ENCODE measurements at places on chromosomes 12 and 14.

DNA sequence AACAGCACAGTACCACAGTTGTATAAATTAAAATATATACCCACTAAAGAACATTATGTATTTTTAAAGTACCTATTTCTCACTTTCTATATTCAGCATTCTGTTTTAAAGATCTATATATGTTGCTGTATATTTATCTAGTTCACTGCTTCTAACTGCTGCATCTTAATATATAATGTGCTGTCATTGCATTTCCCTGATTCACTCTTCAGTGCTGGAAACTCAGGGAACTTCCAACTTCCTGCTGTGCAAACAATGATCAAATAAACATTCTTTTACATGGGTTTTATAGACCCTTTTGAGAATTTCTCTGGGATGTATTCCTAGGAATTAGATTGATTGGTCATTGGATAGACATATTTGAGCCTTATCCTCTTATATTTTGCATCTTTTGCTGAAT is 379.1 kb downstream of the APAF1 start:
- no peak for DNase-seq

DNA sequence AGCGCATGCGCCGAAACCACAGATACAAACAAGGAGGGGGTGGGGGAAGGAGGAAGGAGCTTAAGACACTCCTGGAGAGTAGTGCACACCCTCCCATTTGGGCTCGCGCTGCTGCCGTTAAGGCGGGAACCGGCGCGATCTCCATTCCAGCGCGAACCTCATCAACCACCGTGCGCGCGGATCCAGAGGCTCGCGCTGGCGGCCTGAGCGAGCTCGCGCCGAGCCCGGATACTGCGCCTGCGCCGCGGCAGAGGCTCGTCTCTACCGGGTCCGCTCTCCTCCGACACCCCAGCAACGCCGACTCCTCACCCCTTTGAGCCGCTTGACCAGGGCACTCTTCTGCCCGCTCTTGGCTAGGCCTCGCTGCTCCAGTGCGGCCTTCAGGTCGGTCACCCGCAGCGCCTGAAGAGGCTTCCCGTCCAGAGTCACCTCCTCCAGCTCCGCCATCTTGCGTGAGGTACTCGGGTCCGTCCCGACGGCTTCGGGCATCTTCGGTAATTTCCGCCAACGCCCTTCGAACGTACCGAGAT is at the start of gene ACIN1:
Gene ACIN1, minus strand, starts transcription at position 471 of the 530 bp plus-strand sequence. Its CDS starts 24 bp downstream, at position 447.
- DNase-seq = no peak

- no peak for DNase-seq
Measured at GRCh38 chr12:27284751-27285150, 40.7 kb downstream of the STK38L start.

- DNase-seq = no peak
Measured at GRCh38 chr12:96861656-96862055, 45.4 kb upstream of the NEDD1 start.

DNA sequence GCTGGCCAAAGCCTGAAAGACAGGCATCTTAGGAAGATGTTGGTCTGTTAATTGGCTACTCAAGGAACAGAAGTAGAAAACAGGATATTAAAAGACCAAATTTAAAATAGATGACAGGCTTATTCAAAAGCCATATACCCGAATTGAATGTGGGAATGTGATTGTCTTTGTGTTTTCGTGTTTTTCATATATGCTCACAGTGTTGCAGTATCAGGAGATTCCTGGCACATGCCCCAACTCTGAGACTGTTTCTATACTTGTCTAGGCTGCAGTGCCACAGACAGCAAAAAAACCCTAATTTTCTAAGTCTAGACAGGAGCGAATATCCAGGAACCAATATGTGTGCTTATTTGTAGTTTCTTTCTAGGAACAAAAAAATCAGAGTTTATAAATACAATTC is 57.4 kb upstream of the KRR1 start:
- DNase-seq = no peak

DNA sequence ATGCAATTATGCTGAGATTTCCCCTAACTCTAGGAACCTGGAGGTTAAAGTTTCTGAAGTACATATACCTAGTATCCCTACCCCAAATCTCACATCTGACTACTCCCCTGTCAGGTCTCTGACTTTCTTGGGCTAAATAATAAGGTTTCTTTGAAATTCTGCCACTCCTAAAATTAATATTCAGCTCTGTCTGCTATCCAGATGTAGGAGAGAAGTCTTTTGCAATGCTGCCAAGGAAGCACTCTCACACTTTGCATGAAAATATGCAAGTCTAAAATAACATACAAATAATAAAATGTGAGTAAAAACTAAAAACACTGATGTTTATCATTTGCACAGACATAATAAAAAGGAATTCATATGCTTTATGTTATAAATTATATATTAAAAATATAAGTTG is 196.9 kb upstream of the LRFN5 start:
- DNase-seq = no peak

DNA sequence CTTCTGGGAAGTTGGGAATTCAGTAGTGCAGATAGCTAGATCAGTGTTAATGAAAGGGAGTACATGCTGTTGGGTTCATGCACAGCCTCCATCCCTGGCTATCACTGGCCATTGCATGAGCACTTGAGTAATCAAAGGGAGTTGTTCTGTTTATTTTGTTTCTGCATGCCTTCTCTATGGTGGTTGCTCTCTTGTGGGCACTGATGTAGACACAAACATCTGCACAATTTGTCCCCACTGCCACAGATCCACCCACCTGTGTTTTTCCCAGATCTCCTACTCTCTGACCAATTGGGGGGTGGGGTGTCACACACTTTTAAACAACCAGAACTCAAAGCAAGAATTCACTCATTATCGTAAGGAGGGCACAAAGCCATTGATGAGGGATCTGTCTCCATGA is 89.7 kb upstream of the DHRS4 start:
- DNase-seq = no peak

DNA sequence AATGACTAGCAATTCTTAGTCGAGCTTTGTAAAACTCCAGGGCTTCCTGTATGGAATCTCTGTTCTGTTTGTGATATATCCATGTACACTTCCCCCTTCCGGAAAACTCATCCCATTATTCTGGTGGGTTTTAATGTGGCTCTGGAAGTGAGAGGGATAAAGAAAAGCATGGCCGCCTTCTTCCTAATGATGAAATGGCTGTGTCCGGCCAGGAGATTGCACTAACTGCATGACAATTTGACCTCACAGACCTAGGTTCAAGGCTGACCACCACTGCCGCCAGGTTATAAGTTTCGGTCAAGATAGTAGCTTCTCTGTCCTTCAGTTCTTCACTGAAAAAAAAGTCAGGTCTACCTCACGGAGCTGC is 41.0 kb upstream of the NPAS3 start:
- no peak for DNase-seq

- DNase-seq = no peak
Measured at GRCh38 chr14:53380867-53381225, 227.7 kb upstream of the DDHD1 start.

DNA sequence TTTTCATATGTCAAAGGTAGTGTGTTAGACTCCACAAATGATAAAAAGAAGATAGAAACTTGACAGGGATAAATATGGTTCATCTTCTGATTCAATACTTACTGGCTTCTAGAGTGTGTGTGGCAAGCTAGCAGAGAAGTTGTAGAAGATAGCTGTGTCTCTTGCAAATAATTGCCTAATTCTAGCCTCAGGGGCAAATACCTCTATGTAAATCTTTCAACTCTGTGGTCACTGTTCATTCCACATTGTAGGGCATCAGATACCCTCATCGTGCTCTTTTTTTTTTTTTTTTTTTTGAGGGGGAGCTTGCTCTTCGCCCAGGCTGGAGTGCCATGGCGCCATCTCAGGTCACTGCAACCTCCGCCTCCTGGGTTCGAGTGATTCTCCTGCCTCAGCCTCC is 1.7 kb downstream of the OLR1 start:
- DNase-seq = no peak

DNA sequence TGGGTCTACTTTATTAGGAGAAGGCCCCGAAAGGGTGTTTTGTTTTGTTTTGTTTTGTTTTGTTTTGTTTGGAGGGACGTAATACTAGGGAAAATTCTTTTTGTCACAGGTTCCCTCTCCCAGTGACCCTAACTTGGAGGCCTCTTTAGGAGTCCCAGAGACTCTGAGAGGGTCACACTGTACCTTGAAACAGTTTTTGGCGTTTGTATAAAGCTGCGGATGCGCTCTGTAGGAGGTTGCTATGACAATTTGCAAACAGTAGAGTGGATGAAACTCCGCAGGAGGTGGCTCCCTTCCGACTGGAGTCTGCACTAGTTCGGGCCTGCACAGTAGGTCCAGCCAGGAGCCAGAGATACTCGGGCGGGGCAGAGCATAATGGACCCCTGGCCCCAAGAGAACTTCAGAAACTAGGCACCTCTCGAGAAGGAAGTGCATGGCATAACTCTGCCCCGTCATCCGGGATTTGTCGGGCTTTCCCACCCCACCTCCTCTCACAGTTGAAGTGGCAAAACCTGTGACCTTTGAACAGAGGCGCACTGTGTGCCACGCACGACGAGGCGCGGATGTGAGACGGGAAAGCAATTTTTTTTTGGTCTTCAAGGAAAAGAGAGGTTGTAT is 1.3 kb upstream of the DYRK2 start:
- no peak for DNase-seq

DNA sequence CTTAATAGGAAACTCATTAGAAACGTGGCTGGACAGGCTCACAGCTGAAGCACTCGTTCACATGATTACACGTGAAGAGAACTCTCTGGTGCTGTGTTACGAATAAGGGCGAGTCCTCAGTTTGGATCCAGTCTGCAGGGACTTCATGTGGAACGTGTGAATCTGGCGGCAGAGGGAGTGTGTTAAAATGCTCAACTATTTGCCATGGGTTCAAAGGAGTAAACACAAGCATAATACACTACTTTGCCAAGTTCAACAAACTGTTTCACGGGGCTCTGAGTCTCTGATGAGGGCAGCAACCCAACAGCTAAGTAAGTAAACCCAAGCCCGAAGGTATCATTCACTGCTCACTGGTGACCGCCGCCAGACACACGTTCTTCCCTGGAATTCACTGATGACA is 42.4 kb downstream of the NUAK1 start:
- no peak for DNase-seq

- DNase-seq = no peak
Measured at GRCh38 chr12:44053549-44054127, 217.8 kb downstream of the TMEM117 start.

DNA sequence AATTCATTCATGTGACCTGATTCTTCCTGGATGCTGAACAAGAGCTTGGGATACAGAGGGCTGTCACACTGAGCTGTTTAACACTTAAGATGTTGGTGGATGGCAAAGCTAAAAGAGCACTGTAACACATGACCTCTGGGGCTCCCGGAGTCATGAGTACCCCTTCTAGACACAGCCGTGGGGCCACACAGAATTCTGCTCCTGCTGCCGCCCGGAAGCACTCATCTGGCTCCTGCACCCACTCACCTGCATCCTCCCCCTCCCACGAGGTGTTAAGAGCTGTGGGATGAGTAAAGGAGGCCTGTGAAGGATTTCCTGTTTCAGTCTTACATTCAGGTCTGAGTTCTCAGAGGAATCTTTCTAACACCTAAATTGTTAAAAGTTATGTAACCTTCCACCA is 78.0 kb upstream of the SSTR1 start:
- no peak for DNase-seq

DNA sequence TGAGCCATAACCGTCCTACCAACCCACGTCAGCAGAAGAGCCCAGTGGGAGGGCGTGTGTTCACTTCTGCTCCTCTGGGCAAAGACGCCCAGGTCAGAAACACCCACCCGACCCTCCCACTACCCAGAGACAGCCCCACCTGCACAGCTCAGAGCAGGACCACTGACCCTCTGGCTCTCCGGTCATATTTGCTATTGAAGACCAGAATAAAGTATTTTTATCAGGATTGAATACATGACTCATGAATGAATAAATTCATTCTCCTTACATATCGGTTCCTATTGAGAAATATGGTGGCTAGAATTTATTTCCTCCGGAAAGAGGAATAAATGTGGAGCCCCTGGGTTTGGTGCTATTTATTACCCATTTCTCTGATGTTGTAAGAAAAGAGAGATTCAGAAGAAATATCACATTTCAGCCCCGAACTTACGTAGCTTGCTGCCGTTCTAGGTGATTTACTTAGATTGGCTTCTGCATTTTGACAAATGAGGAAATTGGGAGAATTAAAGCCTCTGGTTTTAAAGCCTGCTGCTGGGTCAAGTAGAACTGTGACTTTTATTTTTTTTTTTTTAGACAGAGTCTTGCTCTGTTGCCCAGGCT is 36.4 kb upstream of the P2RX7 start:
- no peak for DNase-seq

DNA sequence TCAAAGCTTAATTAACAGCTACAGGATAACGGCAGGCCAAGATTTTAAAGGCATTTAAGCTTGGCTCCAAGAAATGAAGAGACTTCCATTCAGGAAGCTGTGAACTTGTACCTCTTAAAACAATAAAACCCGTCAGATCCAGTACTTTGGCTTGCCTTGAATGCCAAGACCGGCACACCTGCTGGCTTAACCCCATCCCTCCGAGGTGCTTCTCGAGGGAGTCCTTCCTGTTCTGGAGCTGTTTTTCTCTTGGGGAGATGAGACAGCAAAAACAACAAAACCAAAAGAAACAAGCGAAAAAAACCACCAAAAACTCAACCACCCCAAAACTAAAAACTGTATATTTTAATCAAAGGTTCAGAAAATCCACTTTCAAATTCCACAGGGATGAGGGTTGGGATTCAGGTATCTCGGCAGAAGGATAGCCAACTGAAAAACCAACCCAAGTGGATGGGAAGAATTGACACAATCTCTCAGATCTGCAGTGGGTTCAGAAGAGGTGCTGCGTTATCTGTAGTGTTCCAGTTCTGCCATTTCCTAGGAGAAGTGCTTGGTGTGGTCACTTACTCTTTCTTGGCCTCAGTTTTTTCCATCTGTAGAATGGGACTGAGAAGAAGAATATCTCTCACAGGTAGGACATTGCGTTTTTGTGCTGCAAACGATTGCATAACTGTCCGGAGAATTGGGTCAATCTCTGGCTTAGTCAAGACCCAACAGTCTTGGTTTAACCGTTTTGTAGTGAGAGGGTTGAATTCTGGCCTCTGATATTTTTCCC is 420.1 kb downstream of the VRK1 start:
- no peak for DNase-seq

DNA sequence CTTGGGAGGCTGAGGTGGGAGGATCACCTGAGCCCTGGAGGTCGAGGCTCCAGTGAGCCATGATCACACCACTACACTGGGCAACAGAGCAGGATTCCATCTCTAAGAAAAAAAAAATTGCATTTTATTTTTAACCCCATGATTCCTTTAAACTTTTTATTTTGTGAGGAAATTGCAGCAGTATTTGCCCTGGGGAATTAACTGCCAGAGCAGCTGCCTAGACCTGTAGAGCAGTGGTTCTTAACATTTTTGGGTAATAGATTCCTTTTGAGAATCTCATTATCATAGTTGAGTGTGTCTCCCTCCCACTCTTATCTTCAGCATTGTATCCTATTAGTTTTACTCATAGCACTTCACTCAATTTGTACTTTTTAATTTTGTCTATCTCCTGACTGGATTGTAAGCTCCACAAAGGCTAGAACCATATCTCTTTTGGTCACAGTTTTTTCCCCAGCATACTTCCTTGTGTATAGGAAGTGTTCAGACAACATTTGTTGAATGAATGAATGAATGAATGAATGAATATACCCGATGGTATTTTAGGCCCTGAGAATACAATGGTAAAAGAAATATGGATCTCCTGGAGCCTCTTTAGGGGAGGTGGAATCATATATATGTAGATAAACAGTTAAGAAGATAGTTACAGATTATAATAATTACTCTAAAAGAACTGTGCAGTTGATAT is 40.6 kb downstream of the BRMS1L start:
- no peak for DNase-seq

GRCh38 chr12:105801351-105801750 is 337.4 kb downstream of the NUAK1 start:
- DNase-seq = no peak

All from NCI-H1092 (cell line).